SK-N-SH (cell line): ENCODE measurements at places on chromosomes 3 and 15.

GRCh38 chr3:153045150-153045549 lies 116.9 kb upstream of the RAP2B start:
- H3K4me3 ChIP-seq = no peak overlapping the region
- peaks cover 8% of the 10 kb centered on the region; the same call in 1 of the 2 replicates for H3K4me1 ChIP-seq
- no peaks in the 10 kb centered on the region for H3K27me3 ChIP-seq
- no peak overlapping the region for H3K27ac ChIP-seq
- DNase-seq = no peak

DNA sequence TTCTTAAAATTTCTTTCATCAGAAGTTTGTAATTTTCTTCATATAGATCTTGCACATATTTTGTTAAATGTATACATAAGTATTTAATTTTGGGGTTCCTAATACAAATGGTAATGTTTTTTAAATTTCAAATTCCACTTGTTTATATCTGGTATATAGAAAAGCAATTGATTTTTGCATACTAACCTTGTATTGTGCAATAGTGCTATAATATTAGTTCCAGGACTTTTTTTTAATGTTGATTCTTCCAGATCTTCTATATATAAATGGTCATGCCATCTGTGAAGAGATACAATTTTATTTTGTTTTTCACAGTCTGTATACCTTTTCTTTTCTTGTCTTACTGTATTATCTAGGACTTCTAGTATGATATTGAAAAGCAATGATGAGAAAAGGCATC lies 665.0 kb downstream of the OTOL1 start:
- no peaks in the 10 kb centered on the region for H3K27me3 ChIP-seq
- no peak overlapping the region for H3K4me3 ChIP-seq
- H3K36me3 ChIP-seq = no peaks in the 10 kb centered on the region
- no peaks in the 10 kb centered on the region for H3K4me1 ChIP-seq

GRCh38 chr3:48518069-48518468 lies 14.1 kb upstream of the SHISA5 start:
- no peaks in the 10 kb centered on the region for H3K27me3 ChIP-seq
- no peaks in the 10 kb centered on the region for H3K4me1 ChIP-seq
- no peak for DNase-seq
- no peak overlapping the region for H3K4me3 ChIP-seq
- H3K36me3 ChIP-seq = no peaks in the 10 kb centered on the region

DNA sequence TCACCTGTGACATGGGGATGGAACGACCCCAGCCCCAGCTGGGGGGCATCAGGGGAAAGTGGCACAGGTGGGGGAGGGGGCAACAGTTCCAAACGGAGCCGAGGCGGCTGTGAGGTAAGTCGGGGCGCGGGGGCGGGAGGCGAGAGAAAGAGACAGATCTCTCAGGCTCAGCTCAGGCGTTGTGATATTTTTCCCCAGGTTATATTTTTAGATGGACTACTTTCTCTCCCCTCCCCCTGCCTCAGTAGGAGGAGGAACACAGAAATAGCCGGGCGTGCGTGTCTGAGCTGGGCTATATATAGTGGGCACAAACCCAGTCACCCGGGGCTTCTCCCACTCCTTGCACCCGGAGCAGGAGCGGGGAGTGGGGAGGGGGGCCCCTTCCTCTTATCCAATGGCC lies 91.0 kb upstream of the LINGO1 start:
- no peak overlapping the region for H3K4me3 ChIP-seq
- H3K27ac ChIP-seq = no peak overlapping the region
- H3K4me1 ChIP-seq = no peaks in the 10 kb centered on the region
- H3K27me3 ChIP-seq = peaks cover 2% of the 10 kb centered on the region; the same call in 1 of the 2 replicates

DNA sequence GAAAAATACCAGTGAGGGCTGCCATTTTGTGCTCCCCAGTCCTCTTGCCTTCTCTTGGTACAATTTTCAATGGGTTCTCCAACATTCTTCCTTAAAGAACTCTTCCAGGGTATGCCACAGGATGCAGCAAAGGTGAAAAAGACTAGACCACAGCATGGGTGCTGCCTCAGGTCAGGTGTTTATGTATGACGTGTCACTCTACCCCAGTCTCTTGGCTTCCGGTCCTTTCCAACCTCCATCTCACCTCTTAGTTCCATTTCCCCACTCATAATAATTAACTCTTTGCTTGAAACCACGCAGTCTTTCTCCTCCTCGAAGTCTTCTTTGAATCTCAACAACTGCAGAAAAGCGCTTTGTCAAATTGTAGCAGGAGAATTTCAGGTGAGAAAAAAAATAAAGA lies 104.7 kb upstream of the TBC1D5 start:
- H3K27ac ChIP-seq = no peak overlapping the region
- DNase-seq = no peak
- H3K4me1 ChIP-seq = no peaks in the 10 kb centered on the region; the same call in 1 of the 2 replicates
